ENCODE measurements at places on chromosomes 12 and 14.

DNA sequence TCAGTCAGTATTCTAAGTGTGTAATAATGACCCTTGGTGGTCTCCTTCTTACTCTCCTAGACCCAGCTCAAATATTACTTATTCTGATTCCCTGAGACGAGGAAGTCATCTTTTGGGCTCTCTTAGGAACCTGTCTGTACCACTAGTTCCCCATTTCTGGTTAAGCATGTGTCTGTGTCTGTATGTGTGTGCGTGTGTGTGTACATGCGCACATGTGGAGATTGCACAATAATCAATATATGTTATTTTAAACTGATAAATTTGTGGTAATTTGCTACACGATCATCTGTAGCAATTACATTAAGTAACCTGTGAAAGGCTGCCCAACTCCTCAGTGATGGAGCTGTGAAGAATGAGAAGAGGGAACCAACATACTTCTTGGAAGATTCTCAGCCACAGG lies 132.2 kb downstream of the ASCL4 start:
- DNase-seq: no peak

DNA sequence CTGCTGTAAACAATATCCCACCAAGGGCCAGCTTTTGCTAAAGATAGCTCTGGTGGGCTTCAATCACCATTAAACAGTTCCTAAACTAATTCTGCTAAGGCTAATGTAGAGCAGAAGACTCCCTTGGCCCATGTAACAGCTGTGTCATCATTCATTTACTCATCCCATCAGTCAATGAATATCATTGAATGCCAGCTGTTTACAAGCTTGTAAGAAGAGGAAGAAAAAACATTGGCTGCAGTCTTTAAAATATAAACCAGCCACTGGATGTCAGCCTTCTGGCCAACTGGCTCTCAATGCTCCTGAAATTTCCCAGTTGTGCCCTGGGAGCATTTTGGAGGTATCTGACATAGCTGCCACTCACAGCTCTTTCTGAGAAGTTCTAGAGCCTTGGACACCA lies 18.0 kb upstream of the MAP3K9 start:
- DNase-seq: peak; percentile 40

DNA sequence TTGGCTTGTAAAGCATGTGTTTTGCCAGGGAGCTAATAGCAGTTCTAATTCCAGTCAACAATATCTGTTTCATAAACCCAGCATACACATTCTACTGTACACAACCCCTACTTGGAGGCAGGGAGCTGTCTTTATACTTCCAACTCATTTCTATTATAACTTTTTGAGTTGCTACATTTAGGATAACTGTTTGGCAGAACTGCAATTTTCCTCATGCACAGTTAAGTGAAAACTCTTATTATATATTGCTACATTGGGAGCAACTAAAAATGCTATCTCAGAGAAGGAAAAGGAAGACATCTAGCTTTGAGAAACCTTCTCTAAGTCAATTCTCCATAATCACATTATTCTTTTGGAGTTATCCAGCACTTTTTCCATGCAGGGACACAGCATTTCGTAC lies 480.2 kb downstream of the RPS29 start:
- no peak for DNase-seq

- DNase-seq: peak; percentile 54
Observed at GRCh38 chr12:95574799-95575452, 23.6 kb upstream of the USP44 start.

GRCh38 chr14:55201219-55202101 lies 10.1 kb upstream of the DLGAP5 start:
- DNase-seq: no peak

DNA sequence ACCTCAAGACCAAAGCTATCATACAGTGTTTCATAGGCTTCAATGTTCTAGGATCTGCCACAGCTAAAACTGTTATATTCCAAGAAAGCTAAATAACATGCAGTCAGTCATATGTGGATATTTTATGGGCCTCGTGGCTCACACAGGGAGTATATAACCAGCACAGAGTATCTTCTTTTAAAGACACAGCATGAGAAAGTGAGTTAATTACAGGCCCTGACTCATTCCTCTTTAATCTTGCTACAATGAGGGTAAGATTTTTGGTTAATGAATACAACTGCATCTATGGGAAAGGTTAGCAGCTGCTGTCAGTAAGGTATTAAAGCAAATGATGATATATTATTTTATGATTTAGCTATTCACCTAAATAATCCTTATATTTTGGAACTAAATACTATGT lies 111.0 kb downstream of the TRAFD1 start:
- DNase-seq: no peak

DNA sequence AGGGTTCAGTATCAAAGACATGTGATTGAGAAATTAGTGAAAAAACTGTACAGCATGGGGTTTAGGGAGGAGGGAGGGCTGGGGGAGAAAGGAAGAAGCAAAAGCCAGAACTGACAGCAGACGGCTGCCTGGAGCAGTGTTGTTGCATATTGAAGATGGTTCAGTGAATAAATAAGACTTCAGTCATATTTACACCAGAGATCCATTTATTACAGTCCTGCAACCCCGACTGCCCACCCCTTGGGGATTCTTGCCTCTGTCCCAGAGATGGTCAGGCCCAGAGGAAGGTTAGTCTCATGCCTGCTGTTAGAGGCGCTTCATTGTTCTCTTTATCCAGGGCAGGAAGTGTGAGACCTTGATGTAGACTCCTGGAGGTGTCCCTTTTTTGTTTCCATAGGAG lies 3.2 kb downstream of the GZMH start:
- no peak for DNase-seq

DNA sequence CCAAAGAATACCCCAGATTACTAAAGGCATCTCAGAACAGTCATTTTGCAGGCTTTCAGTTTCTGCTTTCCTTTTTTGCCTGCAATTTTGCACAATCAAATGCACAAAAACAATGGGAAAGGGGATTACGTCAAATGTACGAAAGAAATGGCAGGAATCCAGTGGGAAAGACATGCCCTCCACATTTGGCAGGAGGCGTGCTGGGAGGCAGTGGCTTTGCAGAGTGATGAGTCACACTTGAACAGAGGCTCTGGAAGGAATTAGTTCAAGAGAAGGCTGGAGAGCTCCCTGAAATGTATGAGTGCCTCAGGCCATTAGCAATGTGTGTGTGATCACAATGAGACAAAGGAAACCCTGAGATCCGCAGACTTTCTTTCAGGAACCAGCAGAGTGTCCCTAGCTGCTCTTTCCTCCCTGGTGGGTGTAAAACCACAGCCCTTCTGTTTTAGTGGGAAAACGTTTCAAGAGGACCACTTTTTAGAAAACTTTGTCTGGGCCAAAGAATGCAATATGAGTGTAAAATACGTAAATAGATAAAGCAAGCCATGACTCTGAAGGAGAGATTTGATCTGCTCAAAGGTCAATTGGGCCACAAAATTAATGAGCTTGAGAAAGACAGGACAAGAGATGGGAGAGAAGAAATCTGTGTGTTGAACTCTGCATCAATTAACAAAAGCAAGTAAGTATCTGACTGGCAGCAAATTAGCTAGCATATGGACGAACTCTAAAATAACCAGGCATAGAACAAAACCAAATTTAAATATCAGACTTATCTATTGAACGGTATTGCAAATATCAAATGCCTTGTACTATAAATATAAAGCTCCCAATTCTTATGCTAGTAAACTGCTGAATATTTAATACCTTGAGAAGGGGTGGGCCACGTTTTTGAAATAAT lies 155.4 kb upstream of the PDE3A start:
- peak; percentile 97 for DNase-seq

DNA sequence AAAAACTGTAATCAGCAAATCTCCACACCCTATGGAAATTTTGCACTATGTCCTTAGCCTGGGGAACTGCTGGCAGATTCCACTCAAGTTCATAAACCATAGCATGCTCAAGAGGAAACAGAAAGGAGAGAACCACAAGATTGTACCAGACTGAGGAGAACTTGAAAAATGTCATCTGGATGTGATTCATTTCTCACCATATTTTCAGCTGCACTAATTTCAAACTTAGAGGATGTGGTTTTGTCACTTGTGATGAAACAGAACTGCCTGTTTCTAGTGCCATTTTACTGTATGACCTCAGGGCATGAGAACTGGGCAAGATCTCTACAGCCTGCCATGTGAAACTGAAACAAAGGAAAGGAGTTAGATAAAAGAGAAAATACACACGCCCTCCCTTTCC lies 1493.1 kb upstream of the FLRT2 start:
- DNase-seq: peak; percentile 28

DNA sequence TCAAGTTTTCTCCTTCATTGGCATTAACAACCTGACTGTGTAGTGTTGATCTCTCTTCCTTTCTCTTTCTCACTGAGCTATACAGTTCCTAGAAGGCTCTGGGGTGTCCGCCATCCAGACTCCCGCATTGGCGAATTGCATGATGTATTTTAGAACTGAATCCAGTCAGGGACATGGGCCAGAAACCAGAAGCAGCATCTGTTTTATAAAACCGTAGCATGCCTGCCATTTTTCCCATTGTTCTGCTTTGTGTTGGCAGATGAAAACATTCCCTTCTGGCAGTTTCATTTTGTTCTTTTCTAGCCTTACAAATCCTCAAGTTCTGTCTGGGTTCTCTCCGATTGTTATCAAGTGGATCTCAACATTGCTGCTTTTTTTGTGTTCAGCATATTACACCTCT lies 268.3 kb upstream of the SEL1L start:
- DNase-seq: peak; percentile 0

DNA sequence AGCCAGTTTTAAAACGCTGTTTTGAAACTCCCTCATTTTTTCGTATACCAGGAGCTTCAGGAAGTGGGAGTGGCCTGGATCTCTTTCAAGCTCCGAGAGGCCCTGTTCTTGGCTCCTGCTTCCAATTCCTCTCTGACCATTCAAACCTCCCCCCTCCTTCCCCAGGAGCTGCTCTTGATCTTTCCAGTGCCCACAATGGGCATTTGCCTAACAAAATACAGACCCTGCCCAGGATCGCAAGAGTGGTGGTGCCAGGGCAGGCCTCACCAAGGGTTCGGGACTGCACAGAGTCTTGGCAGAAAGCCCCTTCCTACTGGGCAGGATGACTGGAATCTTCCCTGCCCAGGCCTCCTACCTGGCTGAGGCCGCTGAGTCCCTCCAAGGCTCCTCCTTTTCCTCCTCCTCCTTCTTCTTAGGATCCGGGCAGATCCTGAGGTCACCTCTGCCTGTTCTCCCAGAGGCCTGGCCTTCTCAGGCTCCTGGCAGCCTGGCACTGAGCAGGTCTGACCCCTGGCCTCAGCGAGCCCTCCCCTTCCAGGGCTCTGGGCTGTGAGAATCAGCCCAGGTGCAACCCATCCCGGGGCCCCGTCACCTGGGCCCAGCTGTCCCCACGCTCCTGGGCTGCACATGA lies 46.9 kb upstream of the NOS1 start:
- peak; percentile 84 for DNase-seq

DNA sequence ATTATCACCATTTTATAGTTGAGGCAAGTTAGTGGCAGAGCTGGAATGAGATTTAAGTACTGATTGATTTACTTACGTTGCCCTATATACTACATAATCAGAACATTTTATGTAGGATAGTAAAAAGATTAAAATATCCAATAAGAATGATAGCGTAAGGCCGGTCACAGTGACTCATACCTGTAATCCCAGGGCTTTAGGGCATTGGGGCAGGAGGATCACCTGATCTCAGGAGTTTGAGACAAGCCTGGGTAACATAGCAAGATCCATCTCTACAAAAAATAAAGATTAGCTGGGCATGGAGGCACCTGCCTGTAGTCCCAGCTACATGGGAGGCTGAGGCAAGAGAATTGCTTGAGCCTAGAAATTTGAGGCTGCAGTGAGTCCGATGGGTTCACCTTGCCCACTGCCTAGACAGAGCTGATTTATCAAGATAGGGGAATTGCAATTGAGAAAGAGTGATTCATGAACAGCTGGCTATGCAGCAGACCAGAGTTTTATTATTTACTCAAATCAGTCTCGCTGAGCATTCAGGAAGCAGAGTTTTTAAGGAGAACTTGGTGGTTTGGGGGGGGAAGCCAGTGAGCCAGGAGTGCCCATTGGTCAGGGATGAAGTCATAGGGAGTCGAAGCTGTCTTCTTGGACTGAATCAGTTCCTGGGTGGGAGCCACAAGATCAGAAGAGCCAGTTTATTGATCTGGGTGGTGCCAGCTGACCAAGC lies 24.7 kb upstream of the SGPP1 start:
- peak; percentile 8 for DNase-seq

- DNase-seq: no peak
Observed at GRCh38 chr12:124750149-124750656, 113.5 kb downstream of the SCARB1 start.

GRCh38 chr12:107223821-107224220 lies 130.5 kb upstream of the CRY1 start:
- DNase-seq: peak; percentile 56

Measured in AG10803 (cell line).